Stimulated activated CD4-positive, alpha-beta T cell treated with anti-CD3 and anti-CD28 coated beads, TNF-alpha, amount 100 ng/mL, for 4 hours (primary cell): ENCODE measurements at places on chromosomes 4 and X.

DNA sequence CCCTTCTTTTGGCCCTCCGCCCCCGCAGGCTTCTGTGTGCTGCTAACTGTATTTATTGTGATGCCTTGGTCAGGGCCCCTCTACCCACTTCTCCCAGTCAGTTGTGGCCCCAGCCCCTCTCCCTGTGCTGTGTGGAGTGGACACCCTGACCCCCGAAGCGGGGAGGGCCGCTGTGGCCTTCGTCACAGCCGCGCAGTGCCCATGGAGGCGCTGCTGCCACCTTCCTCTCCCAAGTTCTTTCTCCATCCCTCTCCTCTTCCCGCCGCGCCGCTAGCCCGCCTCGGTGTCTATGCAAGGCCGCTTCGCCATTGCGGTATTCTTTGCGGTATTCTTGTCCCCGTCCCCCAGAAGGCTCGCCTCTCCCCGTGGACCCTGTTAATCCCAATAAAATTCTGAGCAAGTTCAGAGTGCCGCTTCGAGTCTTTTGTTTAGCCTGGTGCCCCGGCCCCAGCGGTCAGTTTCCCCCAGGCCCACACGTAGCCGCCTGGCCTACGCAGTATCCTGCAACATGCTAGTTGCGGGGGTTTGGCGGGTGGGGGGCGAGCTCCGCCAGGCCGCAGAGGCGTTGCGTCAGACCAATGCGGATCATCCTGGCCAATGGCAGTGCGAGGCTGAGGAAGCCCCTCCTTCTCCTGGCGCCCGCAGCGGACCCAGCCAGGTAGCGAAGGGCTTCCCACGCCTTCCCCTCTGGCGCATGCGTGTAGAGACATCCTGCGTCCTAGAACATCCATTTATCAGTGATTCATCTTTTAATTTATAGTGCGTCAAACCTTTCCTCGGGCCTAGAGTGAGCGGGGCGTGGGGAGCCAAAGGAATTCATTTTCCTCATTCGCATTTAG is 5.6 kb upstream of the KANTR start:
- peak; percentile 57 for DNase-seq

DNA sequence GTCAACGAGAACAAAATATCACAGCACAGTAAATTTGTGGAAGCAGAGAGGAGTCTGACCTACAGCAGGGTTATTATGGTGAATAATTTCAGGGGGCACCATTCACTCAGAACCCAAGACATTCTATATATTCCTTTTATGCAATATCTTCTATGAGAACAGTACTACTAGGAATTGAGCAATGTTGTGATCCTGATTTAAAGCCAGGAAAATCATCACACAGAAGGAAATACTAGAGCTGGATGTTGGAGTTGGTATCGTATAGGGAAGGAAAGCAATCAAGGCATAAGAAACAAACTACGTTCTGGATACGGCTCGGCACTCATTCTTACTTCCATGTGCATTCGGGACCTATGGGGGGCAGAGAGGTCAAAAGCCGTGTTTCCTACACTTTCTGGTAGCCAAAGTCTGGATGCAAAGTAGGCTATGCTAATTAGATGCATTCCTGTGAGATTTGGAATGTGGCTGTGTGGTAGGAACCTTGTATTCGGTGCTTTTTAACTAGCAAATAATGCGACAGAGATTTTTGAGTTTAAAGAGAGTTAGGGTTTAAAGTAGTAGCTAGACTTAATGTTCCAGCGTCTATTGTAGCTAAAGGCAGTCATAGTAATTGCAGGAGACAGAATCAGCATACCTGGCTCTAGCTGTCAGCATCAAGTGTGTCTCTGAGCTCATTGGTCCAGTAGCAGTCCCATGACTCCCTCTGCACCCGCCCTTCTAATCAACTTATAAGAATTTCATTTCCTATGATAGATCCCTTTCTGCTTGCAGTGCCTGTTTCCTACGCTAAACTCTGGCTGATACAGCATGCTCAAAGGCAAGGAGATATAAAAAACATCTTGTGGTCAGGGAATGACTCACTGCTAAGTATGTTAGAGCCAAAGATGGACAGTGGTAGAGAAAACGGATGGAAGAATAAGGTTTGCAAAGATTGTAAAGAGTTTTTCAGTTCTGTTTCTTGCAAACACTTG is 43.3 kb upstream of the PDGFC start:
- no peak for DNase-seq

- DNase-seq, result no peak
Observed at GRCh38 chr4:123941306-123941705, 544.7 kb downstream of the SPRY1 start.

- DNase-seq, result no peak
Observed at GRCh38 chrX:79107891-79108718, 36.4 kb upstream of the GPR174 start.

DNA sequence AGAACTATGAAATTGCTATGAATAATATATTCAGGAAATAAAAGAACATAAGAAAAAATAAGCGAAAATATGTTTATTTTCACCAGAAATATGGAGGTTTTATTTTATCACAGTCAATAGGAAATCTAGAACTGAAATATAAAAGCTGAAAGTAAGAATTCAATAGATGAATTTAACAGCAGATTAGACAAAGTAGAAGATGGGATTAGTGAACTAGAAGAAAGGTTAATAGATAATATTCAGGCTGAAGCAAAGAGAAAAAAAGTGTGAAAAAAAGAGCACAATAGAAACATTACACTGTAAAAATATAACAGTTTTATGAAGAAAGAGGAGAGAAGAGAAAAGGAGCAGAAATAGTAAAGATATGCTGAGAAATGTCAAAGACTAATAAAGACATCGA is 1152.1 kb downstream of the FAT4 start:
- DNase-seq, result no peak

DNA sequence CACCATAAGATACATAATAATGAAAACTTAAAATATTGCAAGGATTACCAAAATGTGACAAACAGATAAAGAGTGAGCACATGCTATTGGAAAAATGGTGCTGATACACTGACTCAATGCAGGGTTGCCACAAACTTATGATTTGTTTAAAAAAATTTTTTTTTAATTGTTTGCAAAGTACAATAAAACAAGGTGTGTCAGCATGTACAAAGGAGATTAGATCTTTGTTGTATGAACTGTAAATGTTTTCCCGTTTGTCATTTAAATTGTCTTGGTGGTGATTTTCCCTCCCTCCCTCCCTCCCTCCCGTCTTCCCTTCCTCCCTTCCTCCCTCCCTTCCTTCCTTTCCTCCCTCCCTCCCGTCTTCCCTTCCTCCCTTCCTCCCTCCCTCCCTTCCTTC is 31.4 kb downstream of the ANXA5 start:
- no peak for DNase-seq
